ENCODE measurements at places on chromosomes 6 and 20.
A peak's percentile ranks its signal among the peaks of the same experiment; 100 is the strongest.

DNA sequence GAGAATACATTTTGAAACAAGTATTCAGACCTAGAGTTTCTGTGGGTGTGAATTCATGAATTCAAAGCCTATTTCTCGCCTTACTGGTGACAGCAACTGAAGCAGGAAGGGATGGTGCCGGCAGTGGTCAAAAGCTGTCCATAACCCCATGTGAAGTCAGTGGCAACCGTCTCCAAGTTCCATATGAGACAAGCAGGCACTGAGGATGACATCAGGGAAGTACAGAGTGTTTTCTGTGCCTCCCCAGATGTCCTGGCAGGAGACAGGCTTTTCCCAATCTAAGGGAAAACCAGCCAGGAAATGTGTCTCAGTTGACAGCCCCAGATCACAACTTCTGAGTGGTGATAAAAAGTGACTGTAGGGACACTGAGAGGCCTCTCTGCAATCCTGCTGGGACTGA is 66.6 kb downstream of the HIVEP2 start:
- DNase-seq: no peak

DNA sequence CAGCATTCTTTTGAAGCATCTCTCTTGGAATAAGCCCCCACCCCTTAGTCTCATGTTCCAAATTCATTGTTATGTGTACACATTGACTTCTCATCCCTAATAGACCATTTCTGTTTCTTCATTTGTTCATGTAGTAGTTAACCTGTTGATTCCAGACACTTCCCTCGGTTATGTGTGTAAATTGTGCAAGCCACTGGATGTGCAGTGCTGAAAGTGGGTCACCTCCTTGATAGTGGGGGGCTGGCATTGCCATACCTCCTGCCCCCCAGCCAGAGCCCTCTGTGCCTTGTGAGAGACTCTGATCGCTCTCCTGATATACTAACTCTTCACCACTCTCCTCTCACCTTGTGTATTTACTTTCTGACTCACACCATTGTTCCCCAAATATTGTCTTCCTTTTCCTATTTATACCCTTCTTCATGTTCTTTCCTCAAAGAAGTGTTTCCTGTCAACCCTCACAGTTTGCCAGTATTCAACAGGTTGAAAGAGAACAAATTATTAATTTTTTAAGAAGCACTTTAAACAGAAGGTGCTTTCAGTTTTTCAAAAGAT is 59.0 kb downstream of the HIVEP1 start:
- DNase-seq: no peak

DNA sequence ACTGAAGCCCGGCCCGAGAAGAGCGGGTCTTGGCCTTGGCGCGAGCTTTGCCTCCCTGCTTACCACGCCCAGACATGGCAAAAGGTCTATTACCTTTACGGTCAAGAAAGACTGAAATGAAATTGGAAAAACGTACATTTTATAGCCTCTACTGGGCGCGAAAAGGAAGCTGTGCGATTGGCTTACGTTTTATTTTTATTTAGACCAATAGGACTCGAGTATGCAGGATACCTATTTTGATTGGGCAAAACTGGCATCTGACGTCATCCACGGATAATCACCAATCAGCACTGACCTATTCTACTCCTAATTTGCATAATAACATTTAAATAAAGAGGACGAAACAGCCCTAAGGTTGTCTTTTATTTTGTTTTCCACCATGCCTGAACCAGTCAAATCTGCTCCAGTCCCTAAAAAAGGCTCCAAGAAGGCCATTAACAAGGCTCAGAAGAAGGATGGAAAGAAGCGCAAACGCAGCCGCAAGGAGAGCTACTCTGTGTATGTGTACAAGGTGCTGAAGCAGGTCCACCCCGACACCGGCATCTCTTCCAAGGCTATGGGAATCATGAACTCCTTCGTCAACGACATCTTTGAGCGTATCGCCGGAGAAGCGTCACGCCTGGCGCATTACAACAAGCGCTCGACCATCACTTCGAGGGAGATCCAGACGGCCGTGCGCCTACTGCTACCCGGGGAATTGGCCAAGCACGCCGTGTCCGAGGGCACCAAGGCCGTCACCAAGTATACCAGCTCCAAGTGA is 97.4 kb downstream of the OR2B2 start:
- DNase-seq: peak; percentile 97

DNA sequence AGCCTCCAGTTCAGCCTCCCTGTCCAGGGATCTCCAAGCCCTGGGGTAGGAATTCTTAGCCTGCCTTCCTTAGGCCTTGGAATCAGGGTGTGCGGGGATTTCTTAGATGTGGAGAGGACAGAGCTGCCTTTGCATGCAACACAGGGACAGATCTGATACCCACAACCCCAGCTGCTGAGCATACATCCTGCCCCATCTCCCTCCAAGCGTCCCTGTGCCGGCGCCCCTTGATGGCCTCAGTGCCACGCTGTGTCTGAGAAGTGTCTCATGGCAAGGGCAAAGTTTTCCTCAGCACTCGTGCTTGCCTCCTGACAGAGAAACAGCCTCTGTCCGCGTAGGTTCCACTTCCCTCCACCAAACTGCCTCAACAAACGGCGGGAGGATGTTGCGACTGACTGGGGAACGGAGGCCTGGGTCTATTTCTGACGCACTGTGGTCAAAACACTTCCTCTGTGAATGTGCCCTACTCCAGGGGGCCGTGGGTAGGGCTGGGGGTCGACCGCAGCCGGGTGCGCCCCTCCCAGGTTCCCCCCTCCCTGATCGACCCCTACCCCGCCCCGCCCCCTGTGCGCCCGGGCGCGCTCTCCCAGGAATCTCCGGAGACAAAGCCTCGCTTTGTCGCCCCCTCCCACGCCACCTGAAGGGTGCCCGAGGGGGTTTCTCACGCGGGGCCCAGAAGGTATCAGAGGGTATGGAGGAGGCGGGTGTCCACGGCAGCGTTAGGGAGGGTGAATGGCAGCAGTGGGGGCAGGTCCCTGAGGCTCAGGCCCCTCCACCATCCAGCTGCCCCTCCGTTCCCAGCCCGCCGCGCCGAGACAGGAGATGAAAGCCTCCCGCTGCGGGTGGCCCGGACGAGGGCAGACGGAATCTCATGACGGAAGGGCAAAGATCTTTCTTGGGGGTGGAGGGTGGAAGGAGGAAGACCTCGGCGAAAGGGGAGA is 806 bp downstream of the MICAL1 start:
- DNase-seq: peak; percentile 65

GRCh38 chr20:10412591-10413408 is 21.2 kb downstream of the MKKS start:
- no peak for DNase-seq

- DNase-seq: no peak
These were observed 598.4 kb downstream of the COL12A1 start for GRCh38 chr6:74607468-74607867.

DNA sequence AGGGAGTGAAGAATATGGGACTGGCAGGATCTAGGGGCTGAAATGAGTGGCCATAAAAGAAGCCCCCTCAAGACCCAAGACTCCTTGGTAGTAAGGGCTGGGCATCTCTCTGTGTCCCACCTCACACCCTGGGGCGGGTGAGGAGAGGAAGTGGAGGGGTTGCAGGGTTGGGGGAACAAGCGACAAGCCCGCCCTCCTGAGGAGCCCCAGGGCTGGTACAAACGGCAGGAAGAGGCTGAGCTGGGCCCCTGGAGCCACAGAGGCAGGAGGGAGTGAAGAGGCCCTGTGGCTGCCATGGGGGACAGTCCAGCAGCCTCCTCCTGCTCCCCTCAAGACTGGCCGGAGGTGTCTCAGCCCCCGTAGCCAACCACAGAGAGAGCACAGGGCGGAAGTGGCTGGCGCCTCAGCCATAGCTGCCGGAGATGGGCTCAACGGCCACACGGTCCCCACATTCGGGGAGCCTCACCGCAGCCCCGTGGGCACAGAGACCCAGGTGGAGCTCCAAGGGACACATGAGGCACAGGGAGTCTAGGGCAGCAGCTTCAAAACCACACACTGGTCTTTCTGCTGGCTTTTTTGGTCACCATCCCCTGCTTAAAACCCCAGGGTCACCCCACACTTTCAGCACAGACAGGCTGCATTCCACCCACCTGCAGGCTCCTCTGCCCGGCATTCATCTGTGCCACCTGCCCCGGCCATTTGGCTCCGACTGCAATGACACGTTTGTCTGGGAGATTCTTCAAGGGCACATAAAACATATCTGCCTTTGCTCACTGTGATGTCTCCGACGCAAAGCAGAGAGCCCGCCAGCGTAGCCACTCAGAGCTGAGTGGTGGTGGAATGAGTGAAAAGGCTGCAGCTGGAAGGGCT is 524 bp downstream of the C20orf203 start:
- DNase-seq: peak; percentile 45

- peak; percentile 42 for DNase-seq
These were observed 784 bp downstream of the FKBP5 start for GRCh38 chr6:35687658-35688604.

DNA sequence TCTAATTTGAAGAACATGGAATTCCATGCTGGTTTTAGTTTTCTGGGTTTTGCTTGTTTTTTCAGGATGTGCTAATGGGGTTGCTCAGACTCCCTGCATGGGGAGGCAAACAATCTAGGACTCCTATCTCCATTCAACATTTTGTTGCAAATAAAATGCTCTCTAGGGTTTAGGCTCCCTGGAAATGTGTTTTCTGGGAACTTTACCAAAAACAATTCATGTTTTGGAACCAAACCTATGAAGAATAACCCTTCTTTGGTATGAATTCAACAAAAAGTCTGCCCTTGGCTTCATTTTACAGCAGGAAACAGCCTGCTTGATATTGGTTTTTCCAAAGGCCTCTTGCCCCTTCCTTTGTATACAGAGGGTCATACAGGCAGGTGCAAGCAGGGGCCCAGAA is 217.7 kb downstream of the FOXA2 start:
- DNase-seq: no peak

- no peak for DNase-seq
These were observed 113.7 kb downstream of the FAM217A start for GRCh38 chr6:3965071-3965718.

DNA sequence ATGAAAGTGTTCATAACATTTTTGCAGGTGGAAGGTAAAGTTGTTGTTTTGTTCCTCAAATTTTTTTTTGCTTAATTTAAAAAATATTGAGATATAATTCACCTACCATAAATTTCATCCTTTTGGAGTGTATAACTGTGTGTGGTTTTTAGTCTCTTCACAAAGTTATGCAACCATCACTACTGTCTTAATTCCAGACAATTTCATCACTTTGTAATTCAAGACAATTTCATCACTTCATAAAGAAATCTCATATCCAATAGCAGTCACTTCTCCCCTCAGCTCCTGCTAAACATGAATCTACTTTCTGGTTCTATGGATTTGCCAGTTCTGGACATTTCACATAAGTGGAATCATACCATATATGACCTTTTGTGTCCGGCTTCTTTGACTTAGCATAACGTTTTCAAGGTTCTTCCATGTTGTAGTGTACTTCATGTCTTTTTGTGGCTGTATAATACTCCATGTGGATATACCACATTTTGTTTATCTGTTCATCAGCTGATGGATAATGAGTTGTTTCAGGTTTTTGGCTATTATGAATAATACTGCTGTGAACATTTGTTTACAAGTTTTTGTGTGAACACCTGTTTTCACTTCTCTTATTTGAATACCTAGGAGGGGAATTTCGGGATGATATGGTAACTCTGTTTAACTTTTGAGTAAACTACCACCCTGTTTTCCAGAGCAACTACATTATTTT is 18.8 kb downstream of the ZFAND3 start:
- DNase-seq: no peak

DNA sequence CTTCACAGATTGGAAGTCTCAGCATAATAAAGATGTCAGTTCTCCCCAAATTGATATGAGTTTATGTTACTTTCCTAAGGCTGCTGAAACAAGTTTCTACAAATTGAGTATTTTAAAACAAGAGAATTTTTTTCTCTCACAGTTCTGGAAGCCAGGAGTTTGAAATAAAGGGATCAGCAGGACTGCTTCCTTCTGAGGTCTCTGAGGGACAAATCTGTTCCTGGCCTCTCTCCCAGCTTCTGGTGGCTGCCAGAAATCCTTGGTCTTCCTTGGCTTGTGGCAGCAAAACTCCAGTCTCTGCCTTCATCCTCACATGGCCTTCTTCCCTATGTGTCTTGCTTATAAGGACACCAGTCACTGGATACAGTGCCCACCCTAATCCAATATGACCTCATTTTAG is 136.1 kb downstream of the TFAP2A start:
- DNase-seq: no peak

- no peak for DNase-seq
These were observed 281.8 kb downstream of the GMDS start for GRCh38 chr6:1963596-1963995.

DNA sequence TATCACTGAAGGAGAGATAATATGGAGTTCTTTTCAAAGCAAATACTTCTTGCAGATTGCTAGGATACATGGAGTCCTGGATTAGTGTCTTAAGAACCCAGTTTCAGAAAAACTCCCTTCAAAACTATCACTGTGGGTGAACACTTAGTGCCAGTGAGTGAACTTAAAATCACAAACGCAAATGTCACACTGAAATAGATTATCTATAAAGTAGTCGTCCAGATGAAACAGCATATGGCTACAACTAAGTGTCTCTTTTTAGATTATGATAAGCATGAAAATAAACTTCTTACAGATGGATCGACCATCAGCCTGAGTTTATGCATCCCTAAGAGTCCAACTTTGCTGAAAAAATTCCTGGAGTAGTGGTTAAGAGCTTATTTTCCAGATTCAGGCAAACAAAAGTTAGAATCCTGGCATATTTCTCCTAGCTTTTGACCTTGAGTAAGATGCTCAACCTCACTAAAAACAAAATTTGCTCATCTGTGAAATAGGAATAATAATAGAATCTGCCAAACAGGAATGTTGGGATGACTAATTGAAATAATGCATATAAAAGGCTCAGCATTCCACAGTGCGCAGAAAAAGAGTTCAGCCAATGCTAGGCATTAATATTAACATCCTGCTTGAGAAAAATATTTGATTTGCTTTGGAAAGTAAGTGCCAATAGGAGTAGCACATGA is 70.4 kb downstream of the DOK5 start:
- no peak for DNase-seq

GRCh38 chr6:143535189-143535614 is 23.7 kb upstream of the FUCA2 start:
- DNase-seq: no peak

GRCh38 chr20:61654726-61655125 is 402.7 kb downstream of the CDH4 start:
- DNase-seq: no peak
